ENCODE measurements at places on chromosomes 2 and 18. TPM values are rescaled to one million over a fixed set of nuclear protein-coding genes. Genes with fewer than 3 reads are reported as not detected.

The CDK5R2 gene
- not detected for total RNA-seq

The ASB18 gene
- not detected for total RNA-seq

The DNAJC10 gene
- 151 TPM for total RNA-seq

The ZNF516 gene
- total RNA-seq = 12.7 TPM

The CAVIN2 gene
- total RNA-seq = 41.2 TPM

The RNU2-63P gene
- not detected for total RNA-seq

The ADGRF3 gene
- total RNA-seq = under 0.01 TPM

The KCNK3 gene
- 0.38 TPM for total RNA-seq

The TSPYL6 gene
- total RNA-seq = not detected

The AGXT gene
- total RNA-seq = not detected

The DCDC2C gene
- total RNA-seq = not detected

The CRIM1 gene
- 660 TPM for total RNA-seq

The KIF1A gene
- not detected for total RNA-seq

The ERMN gene
- 0.28 TPM for total RNA-seq

The TGIF1 gene
- 280 TPM for total RNA-seq

The STAT4 gene
- total RNA-seq = 11.6 TPM

The SERPINB3 gene
- total RNA-seq = not detected

The SP5 gene
- not detected for total RNA-seq

The LOXHD1 gene
- not detected for total RNA-seq

The CCDC85A gene
- total RNA-seq = 5.4 TPM

The L3MBTL4 gene
- under 0.01 TPM for total RNA-seq

The TLX2 gene
- total RNA-seq = under 0.01 TPM

The LIMS3 gene
- 1.1 TPM for total RNA-seq

The AKAIN1 gene
- total RNA-seq = not detected

The CHN1 gene
- 6.8 TPM for total RNA-seq

The FOXD4L1 gene
- total RNA-seq = 0.19 TPM

The MBD5 gene
- 15.8 TPM for total RNA-seq

The STRADB gene
- 50.2 TPM for total RNA-seq

The CCNT2 gene
- 18.8 TPM for total RNA-seq

The CIB4 gene
- total RNA-seq = not detected

The FOXI3 gene
- total RNA-seq = not detected

The CFAP65 gene
- not detected for total RNA-seq

The PDE1A gene
- total RNA-seq = 96.4 TPM

The ERCC3 gene
- total RNA-seq = 50.0 TPM

The C2orf68 gene
- 11.3 TPM for total RNA-seq

The RESP18 gene
- not detected for total RNA-seq

The ANO7 gene
- total RNA-seq = 0.85 TPM

The RAB12 gene
- 76.4 TPM for total RNA-seq

The GKN2 gene
- total RNA-seq = not detected

The RIT2 gene
- total RNA-seq = not detected

The ALKAL2 gene
- total RNA-seq = not detected

The IGFBP5 gene
- 386 TPM for total RNA-seq

The CYP27C1 gene
- not detected for total RNA-seq

The DOK6 gene
- total RNA-seq = 0.77 TPM

The C1GALT1C1L gene
- 1.1 TPM for total RNA-seq

The GCG gene
- total RNA-seq = not detected
